ENCODE measurements at places on chromosomes 11 and 22.

- no peak for DNase-seq
Observed at GRCh38 chr22:36405671-36406538, 18.1 kb upstream of the MYH9 start.

GRCh38 chr11:70669871-70670675 lies 271.7 kb downstream of the CTTN start:
- DNase-seq = no peak

DNA sequence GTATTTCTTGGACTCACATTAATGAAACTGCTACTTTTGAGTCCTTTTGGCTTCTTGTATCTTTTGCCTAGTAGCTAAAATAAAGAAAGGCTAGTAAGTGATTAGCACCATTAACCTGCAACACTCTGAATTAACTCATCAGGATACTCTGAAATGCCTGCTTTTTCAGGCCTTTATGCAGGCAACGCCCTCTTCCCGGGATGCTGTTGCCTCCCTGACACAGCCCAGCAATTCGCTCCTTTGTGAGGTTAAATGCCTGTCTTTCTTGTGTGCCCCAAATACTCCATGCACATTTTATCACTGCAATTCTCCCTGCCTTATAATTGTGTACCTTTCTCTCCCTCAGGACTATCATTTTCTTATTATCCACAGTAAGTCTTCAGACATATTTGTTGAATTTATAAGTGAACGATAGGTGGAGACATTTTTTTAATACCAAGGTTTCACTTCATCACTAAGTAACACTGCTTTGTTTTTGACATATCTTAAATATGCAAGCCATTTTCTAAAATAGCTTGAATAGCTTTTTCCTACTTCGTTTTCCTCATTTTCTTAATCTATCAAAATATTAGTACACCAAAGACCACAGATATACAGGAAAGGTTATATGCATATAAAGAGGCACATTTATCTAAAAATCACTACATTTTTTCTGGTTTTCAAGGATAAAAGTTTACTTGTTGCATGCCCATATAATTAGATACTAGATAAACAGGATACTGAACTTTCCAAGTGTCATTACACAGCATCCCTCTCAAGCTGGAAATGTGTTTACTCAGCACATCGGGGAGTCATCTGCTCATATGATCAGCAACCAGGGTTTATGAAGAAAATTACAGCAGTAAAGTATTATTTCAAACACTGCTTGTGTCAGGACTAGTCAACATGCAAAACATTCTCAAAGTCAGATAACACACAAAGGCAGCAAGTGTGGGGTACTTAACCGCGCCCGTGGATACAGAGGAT lies 48.5 kb upstream of the DDI1 start:
- DNase-seq = no peak

DNA sequence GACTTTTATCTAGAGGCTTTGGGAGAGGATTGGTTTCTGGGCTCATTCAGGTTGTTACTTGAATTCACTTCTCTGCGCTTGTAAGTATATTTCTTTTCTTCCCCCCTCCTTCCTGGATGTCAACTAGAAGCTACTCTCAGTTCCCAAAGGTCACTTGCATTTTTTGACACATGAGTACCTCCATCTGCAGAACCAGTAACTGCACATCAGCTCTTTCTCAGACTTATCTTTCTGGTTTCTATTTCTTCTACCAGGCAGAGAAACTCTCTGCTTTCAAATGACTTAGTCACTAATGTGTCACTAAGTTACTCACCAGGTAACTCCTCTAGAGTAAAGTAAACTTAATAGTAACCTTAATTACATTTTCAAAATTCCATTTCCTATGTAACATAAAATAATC lies 773.0 kb upstream of the LUZP2 start:
- no peak for DNase-seq

DNA sequence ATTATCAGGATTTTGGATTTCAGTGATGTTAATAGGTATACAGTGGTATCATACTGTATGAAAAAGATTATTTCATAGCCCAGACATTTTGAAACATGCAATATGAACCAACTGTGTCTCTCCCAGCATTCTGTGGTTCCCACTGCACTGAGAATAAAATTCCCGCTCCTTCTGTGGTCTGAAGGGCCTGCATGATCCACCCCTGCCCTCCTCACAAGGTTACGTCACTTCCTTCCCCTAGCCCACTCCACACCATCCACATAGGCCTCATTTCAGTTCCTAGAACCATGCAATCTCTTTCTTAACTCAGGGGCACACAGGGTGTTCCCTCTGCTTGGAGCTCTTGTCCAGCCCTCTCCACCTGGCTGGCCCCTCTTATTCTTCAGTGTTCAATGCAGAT lies 103.1 kb downstream of the TSPAN18 start:
- DNase-seq = no peak

GRCh38 chr11:76231121-76231738 lies 24.9 kb upstream of the WNT11 start:
- DNase-seq = no peak

DNA sequence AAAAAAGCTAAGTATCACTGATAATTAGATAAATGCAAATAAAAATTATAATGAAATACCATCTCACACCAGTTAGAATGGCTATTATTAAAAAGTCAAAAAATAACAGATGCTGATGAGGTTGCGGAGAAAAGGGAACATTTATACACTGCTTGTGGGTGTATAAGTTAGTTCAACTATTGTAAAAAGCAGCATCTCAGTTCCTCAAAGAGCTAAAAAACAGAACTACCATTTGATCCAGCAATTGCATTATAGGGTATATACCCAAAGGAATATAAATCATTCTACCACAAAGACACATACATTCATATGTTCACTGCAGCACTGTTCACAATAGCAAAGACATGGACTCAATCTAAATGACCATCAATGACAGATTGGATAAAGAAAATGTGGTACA lies 120.3 kb upstream of the ZBED5 start:
- DNase-seq = no peak

DNA sequence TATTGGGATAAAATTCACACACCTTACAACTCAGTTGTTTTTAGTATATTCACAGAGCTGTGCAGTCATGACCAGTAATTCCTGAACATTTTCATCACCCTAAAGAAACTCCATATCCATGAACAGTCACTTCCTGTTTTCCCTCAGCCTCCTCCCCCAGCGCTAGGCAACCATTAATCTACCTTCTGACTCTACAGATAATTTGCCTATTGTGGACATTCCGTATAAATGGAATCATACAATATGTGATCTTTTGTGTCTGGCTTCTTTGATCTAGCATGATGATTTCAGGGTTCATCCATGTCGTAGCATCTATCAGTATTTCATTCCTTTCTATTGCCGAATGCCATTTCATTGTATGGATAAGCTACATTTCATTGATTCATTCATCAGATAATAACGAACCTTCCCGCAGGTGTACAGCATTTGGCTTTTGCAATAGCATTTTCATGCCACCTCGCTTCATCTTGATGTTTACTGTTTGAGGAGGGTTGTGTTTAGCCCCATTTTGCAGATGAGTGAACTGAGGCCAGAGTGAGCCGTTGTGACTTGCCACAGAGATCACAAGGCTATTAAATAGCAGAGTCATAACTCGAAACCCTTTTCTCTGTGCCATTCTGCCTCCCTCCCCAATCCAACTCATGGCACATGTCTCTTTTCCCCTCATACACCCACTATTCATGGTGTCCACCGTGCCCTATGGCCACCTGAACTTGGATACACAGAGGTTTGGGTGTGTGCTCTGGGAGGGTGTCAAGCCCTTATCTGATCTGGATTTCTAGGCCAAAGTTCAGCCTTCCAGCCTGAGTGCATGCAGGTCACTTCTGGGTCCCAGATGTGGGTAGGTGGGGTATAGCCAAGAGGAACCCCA lies 11.1 kb upstream of the MYH9 start:
- DNase-seq = no peak

GRCh38 chr11:100823360-100823759 lies 136.3 kb downstream of the ARHGAP42 start:
- no peak for DNase-seq

- no peak for DNase-seq
Observed at GRCh38 chr11:12497431-12497830, 120.1 kb downstream of the PARVA start.

DNA sequence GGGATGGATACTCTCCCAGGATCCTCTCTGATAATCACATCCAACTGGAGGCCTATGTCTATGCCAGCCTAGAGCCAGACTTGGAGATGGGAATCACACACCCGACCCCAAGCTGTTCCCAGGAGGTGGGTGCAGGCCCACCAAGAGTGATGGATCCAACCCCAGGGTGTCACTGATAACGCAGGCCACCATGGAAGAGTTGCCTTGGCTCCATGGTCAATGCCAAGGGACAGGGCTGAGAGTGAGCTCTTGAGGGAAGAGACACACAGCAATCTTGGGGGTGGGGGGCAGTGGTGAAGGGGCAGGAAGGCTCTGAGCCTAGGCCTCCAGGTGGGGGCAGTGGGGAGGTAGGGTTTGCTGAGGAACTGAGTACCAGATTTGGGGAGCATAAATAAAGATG lies 16.9 kb downstream of the TUB start:
- DNase-seq = no peak

DNA sequence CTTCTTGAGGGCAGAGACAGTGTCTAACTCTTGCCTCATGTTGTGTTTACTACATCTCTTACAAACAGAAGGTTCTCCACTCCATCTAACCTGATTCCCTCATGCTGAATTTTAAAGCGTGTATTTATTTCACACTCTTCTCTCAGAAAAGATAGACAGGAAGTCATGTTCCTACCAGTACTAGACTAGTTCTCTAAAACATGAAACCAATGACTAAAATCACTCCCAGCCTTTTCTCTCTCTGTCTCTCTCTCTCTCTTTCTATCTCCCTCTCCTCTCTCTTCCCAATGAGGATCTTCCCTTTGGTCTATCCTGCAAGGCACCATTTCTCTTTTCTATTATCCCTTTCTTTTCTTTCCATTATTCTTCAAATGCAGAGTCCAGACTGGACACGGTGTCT lies 391.9 kb upstream of the CADM1 start:
- no peak for DNase-seq

GRCh38 chr11:15175831-15176230 lies 61.1 kb downstream of the INSC start:
- DNase-seq = no peak

DNA sequence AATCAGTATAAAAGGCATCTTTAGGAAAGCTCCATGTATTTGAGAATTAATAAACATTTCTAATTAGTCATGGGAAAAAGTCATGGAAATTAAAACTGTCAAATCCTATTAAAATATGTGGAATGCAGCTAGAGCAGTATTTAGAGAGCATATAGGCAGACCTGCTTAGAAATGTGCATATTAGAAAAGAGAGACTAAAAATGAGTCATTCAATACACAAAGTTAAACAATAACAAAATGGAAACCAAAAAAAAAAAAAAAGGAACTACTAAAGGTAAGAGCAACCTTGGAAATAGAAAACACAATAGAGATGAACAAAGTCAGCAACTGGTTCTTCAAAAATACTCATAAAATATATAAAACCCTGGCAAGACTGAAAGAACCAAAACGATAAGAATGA lies 59.7 kb upstream of the RASSF10 start:
- DNase-seq = no peak

DNA sequence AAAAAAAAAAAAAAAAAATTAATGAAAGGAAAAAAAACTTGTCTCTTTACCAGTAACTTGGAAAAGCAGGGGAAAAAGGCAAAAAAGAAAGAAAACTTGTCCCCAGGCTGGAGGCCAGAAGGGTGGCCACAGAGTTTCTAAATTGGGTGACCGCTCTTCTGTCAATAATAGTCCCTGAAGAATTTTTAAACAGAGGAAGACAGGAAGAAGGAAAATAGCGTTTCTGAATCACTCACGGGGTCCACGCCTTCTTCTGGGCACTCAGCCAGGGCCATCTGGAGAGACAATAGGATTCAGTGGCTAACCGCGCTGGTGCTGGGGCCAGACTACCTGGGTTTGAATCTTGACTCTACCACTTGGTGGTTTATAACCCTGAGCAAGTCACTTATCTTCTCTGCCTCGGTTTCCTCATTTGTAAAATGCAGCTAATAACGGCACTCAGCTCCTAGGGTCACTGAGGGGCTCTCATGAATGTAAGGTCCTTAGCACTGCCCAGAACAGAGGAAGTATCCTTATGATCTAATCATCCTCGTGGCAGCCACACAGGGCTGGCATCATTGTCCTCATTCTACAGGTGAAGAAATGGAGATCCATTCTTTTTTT lies 7.0 kb downstream of the C11orf86 start:
- peak; percentile 36 for DNase-seq

GRCh38 chr11:3840004-3840869 lies 522 bp downstream of the RHOG start:
- no peak for DNase-seq

DNA sequence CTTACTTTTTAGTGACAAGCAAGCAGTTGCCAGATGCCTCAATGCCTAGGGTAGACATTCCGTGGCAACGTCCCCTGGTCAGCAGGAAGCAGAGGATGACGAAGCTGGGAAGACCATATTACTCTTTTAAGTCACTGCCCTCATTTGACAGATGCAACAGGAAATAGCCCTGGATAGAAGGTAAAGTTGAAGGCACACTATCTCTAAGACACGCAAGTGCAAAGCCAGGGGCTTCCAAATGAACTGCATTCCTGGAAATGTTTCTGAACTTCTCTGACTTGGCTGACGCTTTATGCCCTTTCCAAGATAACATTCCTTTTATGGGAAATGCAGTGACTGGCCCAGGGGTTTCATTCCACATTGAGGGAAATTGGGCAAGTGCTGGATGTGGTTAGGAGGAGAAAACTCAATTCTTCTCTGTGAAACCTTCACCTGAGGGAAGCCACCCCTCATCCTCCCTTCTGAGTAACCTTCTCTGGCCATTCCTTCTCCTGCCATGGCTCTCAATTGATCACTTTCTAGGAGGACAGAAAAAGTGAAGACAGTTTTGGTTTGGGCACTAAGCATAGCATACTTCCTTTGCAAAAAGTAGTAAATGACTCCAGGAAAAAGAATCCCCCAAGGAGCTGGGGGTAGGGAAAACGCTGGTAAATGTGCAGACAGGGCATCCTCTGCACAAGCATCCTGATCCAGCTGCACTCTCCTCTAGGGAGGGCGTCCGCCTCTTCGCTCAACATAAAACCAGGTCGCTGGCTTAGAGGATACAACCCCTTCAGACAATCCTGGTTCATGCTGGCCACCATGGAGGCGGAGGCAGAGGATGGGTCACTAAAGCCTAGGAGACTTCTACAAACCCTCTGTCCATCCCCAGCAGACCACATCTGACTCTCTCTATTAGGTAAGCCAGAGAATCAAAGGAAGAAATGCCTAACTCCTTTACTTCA lies 14.5 kb downstream of the PCSK7 start:
- no peak for DNase-seq

- DNase-seq = no peak
Observed at GRCh38 chr11:134142536-134142935, 73.7 kb downstream of the JAM3 start.

GRCh38 chr11:90997241-90997640 lies 774.4 kb upstream of the CHORDC1 start:
- no peak for DNase-seq

- DNase-seq = no peak
Observed at GRCh38 chr22:36977401-36977861, 41.8 kb downstream of the TST start.

DNA sequence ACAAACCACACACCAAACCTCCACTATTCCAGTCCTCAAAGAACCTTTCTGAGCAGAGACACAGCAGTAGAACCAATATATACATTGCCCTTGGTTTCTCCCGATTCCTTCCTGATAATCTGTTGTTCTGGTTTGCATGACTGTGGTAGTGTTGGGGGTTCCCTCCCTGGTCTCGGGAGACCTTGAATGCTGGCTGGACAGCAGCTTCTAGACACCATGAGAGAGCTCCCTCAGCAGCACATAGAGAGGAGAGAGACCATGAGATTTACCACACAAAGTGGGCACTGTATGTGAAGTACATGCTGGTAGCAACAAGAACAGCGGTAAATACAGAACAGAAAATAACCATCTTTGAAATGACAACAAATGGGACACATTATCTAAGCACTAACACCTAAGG lies 2.6 kb downstream of the C11orf91 start:
- DNase-seq = no peak

GRCh38 chr11:43997022-43997660 lies 50.6 kb upstream of the ACCSL start:
- no peak for DNase-seq

Data from NCI-H187 (cell line).